ENCODE measurements at places on chromosomes 13 and 19.
A peak's percentile ranks its signal among the peaks of the same experiment; 100 is the strongest.

GRCh38 chr13:30618186-30618929, 638 bp downstream of the USPL1 start:
- H3K36me3 ChIP-seq, result peaks cover 10% of the 10 kb centered on the region
- peaks cover 14% of the 10 kb centered on the region for H3K4me1 ChIP-seq
- H3K27me3 ChIP-seq, result no peaks in the 10 kb centered on the region
- DNase-seq, result peak; percentile 6
- no peak overlapping the region for H3K27ac ChIP-seq

- DNase-seq, result no peak
- no peaks in the 10 kb centered on the region for H3K27me3 ChIP-seq
- no peaks in the 10 kb centered on the region for H3K4me1 ChIP-seq
- no peaks in the 10 kb centered on the region for H3K36me3 ChIP-seq
- no peak within 1 kb of the TSS for H3K4me3 ChIP-seq
- no peak within 1 kb of the TSS for H3K27ac ChIP-seq
Observed at GRCh38 chr13:37598597-37598996, at the start of gene POSTN. POSTN (minus strand) TSS chr13:37598768; CDS start chr13:37598726, 42 bp downstream.

DNA sequence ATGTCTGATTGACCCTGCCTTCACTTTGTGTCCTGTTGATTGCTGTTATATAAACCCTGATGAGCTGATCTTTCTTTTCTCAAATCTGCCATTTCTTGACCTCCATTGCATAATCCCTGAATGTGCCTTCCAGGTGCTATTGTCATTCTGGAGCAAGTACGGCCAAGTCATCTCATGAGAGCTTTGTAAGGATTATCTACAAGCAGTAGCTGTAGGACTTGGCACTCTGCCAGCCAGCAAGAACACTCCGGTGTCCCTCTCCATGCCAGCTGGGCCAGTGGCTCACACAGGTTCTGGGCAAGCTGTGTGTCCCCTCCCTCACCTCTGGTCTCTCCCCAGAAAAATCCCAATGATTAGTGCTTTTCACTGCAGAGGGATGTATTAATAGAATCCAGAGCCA, 348.1 kb downstream of the FOXO1 start:
- no peak overlapping the region for H3K27ac ChIP-seq
- H3K27me3 ChIP-seq, result no peaks in the 10 kb centered on the region
- peaks cover 4% of the 10 kb centered on the region for H3K36me3 ChIP-seq
- no peak for DNase-seq
- H3K4me1 ChIP-seq, result peaks cover 37% of the 10 kb centered on the region
- no peak overlapping the region for H3K4me3 ChIP-seq

DNA sequence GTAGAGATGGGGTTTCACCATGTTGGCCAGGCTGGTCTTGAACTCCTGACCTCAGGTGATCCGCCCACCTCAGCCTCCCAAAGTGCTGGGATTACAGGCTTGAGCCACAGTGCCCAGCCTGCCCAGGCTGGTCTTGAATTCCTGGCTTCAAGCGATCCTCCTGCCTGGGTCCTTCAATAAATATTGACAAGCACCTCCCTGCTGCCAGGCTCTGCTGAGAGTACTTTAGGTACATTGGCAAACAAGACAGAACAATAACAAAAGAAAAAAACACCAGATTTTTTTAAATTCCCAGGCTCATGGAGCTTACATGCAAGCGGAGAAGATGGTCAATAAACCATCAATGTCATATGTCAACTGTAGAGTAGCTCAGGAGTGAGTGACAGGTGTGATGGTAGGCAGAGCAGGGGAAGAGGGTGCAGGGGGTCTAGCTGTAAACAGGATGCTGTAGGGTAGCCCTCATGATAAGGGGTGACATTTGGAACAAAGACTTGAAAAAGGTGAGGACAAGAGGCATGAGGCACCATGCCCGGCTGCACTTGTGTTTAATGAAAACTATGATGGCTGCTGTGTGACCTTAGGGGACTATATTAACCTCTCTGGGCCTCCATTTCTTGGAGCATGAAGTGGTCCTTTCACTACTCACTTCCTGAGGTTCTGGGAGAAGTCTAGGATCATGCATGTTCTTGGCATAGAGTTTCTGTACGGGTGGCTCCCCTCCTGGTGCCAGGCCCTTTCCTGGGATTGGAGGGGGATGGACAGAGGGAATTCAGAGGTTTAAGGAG, 19.6 kb downstream of the SULT2B1 start:
- H3K36me3 ChIP-seq, result no peaks in the 10 kb centered on the region
- DNase-seq, result no peak
- H3K4me1 ChIP-seq, result no peaks in the 10 kb centered on the region
- H3K27me3 ChIP-seq, result peaks cover 12% of the 10 kb centered on the region
- no peak overlapping the region for H3K4me3 ChIP-seq
